ENCODE measurements at places on chromosomes 6 and 20.

DNA sequence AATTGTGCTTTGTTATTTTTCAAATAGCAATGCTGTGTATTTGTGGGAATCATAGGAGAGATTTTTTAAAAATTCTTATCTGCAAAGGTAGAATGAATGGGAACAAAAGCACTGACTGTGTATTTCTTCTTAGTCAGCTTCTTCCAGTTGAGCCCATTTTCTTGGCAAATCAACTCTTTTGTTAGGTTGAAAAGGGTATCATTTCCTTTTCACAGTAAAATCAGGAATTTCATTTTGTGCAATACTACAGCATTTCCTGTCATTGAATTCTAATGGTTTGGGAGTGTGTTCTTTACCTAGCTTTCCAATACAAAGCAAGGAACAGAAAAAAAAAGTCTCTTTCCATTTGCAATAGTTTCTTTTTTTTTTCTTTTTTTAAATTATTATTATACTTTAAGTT lies 19.0 kb upstream of the EXOC2 start:
- no peak for DNase-seq

DNA sequence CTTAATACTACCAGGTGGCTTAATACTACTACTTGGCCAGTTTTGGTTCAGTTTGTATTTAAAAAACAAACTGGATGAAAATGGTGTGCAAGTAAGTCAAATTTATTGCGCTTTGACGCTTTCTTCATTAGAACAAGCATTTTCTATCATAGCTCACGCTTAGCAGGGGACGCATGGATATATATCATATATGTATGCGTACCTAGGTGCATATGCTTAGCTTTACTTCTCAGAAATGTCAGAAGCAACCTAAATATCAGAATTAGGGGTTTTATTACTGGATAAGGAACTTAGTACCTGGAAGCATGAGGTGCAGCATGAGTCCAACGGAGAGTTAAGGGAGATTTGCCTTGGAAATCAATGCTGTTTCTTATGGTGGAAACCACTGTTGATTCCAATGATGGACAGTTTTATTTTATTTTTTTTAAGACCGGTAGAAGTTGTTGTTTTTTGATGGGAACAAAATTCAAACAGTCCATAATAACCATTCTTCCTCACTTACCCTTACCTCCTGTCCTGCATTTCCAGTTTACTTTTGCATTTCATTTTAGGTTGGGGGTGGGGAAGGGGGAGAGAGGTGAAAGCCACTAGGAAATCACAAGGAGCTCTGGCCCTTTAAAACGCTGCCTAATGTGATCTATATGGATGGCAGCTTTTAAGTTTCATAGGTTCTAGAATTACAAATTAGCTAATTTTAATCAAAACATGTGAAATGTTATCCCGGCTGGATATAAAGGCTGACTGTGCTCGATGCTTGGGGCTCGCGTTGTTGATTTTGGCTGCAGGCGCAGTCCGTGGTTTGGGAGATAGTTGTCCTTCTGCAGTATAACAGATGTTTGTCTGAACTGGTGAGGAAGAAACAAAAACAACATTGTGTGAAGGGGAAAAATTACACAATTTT lies 2.1 kb downstream of the SOBP start:
- DNase-seq = no peak

- DNase-seq = no peak
Observed at GRCh38 chr6:139418481-139419132, 44.2 kb upstream of the CITED2 start.

DNA sequence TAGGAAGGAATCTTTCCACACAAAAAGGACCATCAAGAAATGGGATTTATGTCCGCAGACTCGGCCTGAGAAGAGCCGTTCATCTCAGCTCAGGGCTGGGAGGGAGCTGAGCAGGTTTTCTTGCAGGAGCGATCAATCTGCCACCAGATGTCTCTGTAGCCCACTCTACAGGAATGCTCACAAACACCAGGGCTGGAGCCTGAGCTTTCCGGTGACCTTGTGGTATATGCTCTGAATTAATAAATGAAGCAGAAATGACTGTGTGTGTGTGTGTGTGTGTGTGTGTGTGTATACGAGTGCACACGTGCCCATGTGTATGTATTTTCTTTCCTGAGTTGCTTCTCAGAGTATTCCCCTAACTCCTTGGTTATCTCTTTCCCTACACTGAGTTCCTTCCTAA lies 12.0 kb downstream of the CD83 start:
- DNase-seq = peak; percentile 69

GRCh38 chr20:3545401-3545925 lies 74.6 kb downstream of the ATRN start:
- no peak for DNase-seq

GRCh38 chr20:51500311-51500710 lies 42.2 kb downstream of the NFATC2 start:
- DNase-seq = no peak

DNA sequence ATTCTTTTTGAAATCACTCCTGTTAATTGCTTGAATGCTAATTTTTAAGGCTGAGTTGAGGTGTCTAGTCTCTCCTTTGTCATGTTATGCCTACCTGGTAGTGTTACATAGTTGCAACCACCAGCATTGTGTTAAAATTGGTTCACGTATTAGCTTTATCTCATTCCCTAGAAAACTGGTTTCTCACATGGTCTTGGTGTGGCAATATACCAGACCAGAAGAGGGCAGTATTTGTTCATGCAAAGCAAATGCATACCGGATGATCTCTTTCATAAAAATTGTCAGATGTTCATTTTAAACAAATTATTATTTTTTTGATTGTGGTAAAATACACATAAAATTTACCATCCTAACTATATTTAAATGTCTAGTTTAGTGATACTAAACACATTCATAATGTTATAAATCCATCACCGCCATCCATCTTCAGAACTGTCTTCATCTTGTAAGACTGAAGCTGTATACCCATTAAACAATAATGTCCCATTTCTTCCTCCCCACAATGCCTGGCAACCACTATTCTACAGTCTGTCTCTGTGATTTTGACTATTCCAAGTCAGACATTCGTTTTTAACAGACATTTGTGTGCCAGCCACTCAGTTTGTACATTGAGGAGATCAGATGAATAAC lies 92.8 kb downstream of the ATRN start:
- peak; percentile 53 for DNase-seq

GRCh38 chr6:149900620-149901443 lies 2.9 kb upstream of the RAET1E start:
- no peak for DNase-seq

- no peak for DNase-seq
Observed at GRCh38 chr20:1912053-1912452, 16.8 kb downstream of the SIRPA start.

- DNase-seq = no peak
Observed at GRCh38 chr6:29451471-29452193, 5.2 kb downstream of the OR11A1 start.

DNA sequence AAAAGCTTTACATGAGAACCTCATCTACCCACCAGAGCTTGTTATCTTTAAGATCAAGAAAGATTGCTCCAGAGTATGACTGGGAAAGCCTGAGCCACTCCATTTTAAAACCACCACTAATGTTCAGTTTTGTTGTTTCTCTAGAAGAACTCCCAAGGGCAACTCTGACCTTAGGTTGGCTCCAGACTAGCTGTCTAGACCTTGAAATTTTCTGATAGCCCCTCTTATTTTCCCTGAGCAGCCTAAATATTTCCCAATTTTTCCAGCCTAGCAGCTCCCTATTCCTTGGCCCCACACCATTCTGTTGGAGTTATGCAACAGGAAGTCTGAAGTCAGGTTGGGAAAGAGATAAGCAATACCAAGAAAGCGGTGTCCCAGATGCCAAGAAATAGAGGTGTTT lies 84.6 kb upstream of the TCF21 start:
- DNase-seq = no peak

GRCh38 chr6:34243131-34243771 lies 5.6 kb downstream of the SMIM29 start:
- no peak for DNase-seq

DNA sequence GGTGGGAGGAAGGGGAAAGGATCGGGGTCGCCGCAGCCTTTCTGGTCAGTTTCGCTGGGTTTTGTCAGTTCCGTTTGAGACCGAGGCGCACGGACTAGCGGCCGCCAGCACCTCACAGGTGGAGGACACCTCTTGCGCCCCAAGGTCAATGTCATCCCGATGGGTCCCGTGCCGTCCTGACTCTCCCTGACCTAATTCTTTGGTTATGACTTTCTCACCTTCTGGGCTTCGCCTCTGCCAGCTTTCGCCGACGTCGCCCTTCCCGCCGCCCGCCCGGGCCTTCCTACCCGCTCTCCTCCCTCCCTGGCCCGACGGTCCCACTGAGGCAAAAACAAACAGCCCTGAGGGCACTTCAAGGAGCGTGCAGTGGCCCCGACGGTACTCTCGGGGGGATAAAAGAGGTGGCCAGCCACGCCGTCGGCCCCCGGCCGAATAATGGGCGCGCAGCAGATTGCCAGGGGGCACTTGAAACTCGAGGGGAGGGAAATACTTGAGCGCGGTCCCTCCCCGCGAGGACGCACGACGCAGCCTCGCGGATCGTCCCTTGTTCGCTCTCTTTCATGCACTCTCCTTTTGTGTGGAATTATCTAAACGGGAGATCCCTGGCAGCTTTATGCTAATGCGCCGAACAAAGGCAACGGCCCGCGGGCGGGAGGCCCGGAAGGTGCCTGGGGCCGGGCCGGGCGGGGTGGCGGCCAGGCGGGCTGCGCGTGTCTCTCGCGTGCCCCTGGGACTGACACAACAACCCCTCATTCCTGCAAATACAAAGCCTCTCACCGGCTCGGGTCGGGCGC lies 3.9 kb upstream of the INSM1 start:
- no peak for DNase-seq

DNA sequence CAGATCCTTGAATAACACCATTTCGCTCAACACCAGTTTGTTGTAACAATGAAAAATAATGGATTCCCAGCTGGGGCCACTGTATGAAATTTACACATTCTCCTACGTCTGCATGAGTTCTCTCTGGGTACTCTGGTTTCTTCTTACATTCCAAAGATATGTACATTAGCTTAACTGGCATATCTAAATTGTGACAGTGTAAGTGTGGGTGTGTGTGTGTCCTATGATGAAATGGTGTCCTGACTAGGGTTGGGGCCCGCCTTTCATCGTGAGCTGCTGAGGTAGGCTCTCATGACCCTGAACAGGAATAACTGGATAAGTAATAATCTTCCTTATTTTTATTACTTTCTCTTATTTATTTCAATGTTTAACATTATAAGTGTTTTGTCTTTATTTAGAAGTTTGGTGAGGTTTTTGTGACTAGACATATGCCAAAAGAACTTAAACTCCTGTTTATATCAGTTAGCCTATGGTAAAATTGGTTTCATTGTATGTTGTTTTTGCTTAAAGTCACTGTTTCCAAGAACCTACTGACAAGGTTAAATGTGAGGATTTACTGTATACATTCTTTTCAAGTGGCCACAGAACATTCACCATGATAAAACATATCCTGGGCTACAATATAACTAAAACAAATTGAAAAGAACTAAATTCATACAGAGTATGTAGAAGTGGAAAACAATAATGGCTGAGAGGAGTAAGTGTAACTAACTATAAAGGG lies 42.4 kb downstream of the RBL1 start:
- DNase-seq = no peak

- DNase-seq = no peak
Observed at GRCh38 chr6:169112483-169113320, 140.9 kb downstream of the THBS2 start.

DNA sequence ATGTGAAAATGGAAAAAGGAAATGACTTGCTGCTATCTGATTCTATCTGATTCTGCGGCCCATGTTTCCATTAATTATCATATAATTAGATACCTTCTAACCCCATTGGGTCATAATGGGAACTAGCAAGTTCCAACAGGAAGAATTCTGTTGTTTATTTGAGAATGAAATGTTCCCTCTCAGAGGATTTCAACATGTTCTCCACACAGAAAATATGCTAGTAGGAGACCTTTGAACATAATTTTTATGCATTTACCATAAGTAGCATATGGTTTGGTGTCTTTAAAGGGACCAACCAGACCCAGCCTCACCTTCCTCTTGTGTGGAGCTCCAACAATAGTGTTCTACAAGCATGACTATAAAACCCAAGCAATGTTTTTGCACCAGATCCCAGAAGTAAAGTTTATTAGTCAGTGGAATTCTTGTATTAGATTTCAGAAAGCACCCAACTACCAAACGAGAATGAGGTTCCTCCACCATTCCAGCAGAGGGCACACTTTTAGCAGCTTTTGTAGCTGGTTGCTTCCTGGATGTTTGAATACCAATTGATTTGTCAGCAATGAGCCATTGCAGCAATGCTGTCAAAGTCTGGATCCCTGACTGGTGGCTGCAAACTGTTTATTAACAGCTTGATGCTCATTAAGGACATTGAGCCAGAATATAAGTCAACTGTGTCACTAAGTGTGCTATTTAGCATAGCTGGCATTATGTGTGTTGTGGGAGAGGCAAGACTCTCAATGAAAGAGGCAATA lies 143.6 kb upstream of the GJE1 start:
- peak; percentile 23 for DNase-seq

DNA sequence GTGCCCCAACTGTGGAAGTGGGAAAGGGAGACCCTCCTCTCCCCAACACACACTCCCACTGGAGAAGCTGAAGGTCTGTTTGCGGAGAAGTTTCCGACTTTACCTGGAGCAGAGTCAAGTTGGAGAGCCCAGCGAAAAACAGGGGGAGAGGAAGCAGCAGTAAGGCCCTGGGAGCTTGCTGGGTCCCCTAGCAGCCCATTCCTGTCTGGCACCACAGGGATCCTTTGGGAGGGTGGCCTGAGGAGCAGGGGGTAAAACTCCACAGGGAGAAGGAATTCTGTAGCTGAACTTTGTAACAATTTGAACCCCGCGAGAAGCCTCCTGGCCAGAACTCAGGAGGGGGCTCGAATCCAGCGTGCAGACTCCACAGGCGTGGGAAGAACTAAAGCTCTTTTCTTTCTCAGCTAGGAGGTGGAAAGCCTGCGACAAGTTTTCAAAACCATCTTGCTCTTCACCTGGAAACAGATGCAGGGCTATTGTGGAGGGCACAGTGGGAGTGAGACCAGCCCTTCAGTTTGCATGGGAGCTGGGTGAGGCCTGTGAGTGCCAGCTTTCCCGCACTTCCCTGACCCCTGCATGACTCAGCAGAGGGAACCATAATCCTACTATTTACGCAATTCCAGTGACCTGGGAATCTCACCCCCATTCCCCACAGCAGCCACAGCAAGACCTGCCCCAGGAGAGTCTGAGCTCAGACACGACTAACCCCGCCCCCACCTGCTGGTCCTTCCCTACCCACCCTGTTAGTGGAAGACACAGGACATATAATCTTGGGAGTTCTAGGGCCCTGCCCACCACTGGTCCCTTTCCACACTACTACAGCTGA lies 25.8 kb downstream of the SERPINB9 start:
- no peak for DNase-seq

- no peak for DNase-seq
Observed at GRCh38 chr6:12479451-12479850, 189.3 kb downstream of the EDN1 start.

DNA sequence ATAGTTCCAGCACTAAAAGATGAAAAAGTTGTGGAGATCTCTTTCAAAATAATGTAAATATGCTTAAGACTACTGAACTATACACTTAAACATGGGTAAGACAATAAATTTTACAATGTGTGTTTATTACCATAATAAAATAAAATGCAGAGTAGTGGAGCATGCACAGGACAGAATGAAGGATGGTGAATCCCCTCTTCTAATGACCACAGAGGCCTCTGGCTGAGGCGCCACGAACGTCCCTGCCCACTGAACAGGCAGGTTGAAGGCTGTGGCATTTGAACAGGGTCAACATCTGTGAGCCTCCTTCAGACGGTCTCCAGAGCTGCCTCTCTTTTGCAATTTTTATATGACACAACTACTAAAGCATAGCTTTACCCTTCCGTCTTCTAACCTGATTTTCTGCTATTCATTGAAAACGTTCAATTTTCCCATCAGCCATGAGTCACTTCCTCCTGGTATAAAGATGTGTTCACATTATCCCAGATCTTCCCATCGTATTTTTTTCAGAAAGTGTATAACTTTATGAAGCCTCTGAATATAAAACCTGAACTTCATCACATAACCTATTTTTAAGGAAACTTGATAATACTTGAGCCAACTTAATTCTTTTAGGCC lies 37.8 kb downstream of the ADGRF4 start:
- no peak for DNase-seq
